ENCODE measurements at places on chromosomes 4 and X.
A peak's percentile ranks its signal among the peaks of the same experiment; 100 is the strongest.

- no peak for DNase-seq
These were observed 57.3 kb upstream of the ZNF157 start for GRCh38 chrX:47313056-47313455.

DNA sequence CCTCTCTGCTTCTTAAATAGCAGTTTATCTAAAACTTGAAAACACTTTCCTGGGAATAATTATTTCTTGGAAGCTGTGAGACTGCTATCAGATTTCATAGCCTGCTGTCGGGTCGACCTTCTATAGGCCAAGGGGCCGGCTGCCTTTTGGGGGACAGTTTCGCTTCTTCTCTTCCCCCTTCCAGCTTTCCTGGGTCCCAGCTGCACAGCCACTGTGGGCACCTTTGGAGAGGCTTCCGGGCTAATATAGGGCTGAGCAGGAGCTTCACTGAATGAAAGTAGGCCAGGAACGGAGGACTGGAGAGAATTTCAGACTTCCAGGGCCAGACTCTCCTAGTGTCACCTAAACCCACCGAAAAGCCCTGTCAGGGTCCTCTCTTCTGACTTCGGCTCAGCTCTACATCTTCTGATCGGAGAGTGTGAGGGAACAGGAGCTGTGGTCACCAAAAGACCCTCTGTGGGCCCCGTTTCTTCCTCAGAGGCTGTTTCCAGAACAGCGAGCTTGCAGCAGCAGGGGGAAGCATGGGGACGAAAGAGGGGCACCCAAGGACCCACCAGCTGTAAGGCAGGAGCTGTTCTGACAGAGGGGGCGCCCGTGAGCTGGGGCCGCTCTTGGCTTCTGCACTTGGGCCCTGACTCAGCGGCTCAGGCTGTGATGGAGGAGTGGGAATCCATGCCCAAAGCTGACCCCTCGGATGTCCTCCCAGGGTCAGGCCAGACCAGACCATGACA is 620.6 kb downstream of the BCOR start:
- DNase-seq: no peak

DNA sequence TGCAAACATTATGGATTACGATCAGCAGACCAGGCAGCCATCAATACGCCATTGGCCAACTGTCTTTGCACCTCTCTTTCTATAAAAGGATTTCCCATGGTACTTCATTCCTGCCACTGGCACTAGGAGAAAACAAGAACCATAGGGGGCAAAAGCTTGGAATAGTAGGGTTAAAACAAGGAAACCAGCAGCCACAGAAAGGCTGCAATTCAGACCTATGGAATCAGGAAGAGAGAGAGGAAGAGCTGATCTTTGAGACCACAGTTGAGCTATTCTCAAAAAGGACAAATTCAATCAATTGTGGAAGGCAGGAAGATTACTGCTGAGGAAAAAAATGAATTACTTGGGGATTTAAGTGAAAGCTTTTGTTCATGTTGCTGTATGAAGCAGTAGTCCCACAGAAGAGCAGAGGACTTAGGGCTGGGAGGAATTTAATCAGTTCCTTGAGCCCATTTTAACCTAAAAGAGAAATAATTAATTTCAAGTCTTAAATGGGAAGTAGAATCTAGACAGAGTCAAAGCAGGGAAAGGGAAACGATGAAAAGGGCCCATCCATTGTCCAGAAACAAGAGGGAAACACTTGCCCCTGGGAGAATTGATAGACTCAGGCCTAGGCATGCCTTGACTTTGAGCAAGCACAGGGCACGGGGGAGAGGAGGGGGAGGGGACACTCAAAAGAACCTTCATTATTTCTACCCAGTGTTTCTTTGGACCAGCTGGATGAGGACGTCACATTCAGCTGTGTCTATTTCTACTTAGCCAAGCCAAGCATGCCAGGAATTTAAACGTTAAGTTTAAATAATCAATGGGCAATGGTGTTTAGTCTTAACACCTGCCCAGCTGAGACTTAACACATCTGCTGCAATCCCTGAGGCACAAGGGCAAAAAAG is 50.7 kb downstream of the SCD5 start:
- no peak for DNase-seq

DNA sequence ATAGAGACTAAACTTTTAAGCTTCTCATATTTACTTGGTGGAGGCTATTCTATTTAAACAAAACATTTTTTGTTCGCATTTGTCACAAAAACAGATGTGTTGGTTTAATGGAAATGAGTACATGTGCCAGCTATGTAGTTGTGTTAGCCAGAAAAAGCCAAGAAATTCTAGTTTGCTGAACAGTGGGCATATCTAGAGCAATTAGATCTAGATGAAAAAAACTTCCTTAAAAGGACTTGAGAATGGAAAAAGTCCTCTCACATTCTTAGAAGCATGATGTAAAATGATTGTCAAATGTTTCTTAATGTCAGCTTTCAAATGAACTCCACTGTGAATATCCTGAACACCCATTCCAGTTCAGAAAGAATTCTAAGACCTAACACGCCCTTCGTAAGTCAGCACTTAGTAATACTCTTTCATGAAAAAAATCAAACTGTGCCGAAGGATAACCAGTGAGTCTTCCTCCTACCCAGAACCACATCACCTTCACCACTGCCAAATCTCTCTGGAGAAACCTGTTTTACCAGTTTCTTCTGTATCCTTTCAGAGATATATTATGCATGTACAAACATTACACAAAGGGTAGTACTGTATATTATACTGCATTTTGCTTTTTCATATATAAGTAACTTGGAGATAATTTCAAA is 28.2 kb downstream of the PHKA1 start:
- peak; percentile 2 for DNase-seq

DNA sequence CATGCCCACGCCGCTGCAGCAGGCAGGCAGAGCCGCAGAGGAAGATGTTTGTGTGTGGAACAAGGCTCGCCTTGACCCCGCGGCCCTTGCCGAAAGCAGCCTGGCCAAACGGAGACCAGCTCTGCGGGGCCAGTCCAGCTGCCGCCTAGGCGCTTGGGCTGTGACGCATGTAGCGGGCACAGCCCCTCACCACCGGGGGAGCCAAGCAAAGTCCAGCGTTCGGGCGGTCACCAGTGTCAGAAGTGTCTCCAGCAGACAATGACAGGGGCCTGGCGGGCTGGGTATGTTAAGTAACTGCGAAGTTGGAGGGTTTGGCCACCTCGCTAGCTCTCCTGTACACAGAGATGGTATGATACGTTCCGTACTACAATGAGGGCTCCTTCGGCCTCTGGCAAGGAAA is 1.3 kb downstream of the AMER1 start:
- DNase-seq: no peak

GRCh38 chr4:5266991-5267390 is 215.7 kb downstream of the STK32B start:
- DNase-seq: no peak

DNA sequence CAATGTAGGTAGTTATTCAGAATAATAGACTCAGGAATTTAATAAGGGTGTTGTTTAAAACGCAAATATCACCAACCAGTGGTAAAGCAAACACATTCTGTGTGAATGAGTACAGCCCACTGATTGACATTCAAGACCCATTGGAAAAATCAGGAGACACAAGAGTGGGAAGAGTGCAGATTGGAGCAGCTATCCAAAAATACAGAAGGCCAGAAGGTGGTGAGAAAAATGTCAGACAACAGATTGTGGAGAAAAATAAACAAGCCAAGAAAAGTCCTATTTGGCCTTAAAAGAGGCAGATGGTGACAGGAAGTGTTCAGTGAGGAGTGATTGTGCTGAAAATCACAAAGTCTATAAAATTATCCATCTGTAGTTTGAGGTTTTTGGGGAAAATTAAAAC is 39.3 kb downstream of the CPE start:
- no peak for DNase-seq

GRCh38 chr4:70613306-70614183 is 15.0 kb upstream of the ENAM start:
- DNase-seq: no peak

- no peak for DNase-seq
These were observed at the start of gene SEL1L3 for GRCh38 chr4:25862411-25863346. Gene SEL1L3, minus strand, starts transcription at chr4:25862988. Its CDS starts 152 bp downstream, at chr4:25862836.

DNA sequence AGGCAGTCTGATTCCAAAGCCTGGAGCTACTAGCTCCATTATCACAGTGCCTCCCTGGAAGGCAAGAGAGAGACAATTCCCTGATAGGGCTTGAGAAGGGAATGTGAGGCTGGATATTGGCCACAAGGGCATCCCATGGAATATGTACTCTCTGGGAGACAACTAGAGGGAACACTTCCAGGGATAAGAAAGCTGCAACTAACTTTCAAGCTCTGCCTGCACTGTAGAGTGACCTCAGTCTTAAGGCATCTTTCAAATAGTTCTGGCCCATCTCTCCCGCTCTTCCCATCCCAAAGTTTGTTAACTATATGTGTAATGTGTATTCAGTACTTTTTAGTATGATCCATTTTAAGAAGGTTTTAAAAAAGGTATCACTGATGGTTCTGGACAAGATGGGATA is 13.1 kb upstream of the RNF212 start:
- no peak for DNase-seq

DNA sequence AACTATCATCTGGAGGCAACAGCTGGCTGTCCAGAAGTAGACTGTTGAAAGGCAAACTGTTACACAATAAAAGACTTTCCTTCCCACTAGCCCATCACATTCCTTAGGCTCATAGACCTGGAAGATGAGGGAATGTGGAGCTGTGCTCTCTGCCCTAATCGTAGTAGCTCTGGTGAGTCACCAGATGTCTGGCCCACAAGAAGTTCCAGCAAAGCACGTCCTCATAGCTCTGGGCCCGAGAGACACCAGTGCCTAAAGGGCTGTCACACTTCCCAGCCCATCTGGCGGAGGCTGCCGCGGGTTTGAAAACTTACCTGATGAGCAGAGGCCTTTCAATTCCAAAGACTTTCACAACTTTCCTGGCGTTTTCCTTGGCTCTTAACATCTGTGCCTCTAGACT is 81.7 kb upstream of the STOX2 start:
- DNase-seq: no peak

GRCh38 chrX:85140964-85141363 is 102.6 kb downstream of the SATL1 start:
- no peak for DNase-seq

DNA sequence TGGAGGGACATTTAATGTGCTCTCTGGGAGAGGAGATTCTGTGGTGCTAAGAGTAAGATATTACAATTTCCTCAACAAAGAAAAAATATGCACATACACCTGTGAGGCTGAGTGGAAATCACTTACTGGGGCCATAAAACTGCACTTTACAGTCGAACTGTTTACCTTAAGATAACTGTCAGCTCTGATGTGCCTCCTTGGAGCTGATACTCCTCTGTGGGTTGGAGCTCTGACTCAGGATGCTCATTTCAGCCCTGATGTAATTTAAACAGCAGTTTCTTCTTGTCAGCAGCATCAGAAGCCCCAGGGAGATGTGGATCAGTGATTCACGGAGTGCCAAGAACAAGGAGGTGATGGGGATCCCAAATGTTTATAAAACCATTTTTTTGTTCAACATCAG is 241.9 kb upstream of the SFRP2 start:
- DNase-seq: no peak

DNA sequence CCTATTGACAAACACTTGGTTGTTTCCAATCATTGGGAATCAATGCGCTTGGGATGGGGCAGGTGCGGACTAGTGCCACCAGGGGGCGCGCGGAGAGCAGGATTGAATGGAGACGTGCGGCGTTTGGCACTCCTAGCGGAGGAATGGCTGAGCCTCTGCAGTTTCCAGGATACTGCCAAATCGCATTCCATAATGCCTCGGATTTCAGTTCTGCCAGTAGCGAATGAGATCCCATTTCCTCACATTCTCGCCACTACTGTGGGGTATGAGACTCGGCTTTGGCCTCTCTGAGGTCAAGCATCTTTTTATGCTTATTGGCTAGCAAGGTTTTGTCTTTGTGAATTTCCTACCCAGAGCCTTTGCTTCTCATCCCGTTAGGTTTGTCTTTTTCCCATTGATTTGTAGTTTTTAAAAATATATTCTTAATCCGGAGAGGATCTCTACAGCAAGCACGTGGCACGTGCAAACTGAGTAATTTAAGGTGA is 28.7 kb downstream of the CLDN34 start:
- peak; percentile 63 for DNase-seq

DNA sequence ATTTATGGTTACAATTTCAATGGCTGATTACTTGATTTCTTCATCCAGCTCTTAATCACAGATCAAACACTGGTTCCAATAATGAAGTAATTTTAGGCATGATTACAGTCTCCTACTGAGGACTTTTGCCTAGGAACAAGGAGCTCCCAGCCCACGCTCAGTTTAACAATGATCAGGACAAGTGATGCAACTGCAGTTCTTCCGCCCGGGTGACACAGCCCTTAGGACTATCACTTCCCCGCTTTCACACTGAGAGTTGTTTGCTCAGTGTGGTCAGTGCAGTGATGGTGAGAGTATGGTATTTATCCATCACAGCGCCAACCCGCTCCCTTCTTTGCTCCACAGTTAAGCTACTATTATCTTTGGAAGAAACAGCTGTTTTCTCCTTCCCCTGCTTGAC is 203.2 kb upstream of the MBNL3 start:
- no peak for DNase-seq

DNA sequence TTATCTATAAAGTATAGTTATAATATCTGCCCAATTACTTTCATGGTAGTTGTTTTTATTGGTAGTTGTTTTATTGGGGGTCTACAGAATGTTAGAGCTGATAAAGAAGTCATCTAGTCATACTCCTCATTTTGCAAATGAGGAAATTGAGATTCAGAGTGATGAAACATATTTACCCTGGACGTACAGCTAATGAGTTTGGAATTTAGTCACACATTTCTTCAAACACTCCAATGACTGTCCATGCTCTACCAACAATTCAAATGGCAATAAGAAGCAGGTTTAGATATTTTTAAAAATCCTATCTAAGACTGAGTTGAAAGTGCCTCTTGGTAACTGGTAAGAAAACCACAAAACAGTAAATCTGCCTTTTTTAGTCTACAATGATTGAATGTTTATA is 98.2 kb downstream of the MAGEC1 start:
- no peak for DNase-seq

DNA sequence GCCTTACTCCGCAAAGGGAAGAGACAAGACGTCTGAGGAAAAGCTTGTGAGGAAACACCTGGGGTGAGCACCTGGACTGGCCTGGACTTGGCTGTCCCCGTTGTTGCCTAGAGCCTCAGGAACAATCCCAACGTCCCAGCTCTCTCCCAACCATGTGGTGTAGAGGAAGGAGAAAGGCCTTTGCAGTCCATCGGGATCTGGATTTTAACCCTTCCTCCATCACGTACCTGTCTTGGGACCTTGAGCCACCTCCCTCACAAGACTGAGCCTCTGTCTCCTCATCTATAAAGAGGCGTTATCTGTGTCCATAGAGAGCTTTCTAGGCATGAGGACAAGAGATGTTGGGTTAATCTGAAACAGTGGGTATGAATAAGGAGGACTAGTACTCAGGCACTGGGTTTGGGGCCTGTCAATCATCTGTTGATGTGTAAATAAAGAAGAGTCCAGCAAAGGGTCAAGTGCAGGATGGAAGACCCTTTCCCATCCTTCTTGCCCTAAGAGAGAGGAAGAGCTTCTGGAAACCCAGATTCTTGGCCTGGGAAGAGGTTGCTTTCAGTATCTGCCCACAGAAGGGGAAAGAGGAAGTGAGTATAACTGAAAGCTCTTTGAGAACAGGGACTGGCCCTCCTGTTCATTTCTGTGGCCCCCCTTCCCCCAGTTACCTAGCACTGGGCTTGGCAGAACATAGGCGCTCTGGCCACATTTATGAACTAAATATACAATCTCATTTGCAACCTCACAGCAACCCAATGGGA is 137.1 kb downstream of the PJA1 start:
- DNase-seq: no peak

GRCh38 chrX:15680401-15680800 is 15.8 kb upstream of the CLTRN start:
- no peak for DNase-seq

GRCh38 chr4:39637586-39638353 is 895 bp downstream of the SMIM14 start:
- no peak for DNase-seq
